Stimulated activated CD8-positive, alpha-beta memory T cell treated with anti-CD3 and anti-CD28 coated beads, Interleukin-2, amount 100 ng/mL, for 1 hour (primary cell): ENCODE measurements at places on chromosomes 11 and 22.

DNA sequence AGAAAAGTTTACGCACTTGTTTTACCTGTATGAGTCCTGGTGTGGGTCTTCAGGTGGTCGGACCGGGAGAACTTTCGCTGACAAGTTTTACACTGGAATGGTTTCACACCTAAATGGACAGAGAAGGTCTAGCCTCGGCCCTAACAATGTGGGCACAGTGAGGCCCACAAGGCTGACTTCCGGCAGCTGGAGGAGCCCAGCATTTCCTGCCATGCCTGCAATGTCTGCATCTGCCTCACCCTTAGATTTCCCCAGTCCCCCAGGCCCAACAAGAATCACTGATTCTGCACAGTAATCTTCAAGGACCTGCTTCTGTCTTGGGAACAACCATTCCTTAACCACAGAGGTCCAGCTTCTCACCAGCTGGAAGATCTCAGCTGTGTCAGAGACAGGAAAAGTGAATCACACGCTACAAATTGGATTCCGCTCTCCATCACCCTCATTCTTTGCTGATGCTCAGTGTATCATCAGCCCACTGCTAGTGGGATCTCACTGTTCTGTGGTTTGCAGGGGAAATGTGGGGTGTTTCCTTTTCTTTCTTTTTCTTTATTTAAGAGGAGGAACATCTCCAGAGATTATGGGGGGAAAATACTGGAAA, 43.3 kb downstream of the WT1 start:
- DNase-seq = no peak

- DNase-seq = no peak
Measured at GRCh38 chr11:60867871-60868681, 734 bp downstream of the ZP1 start.

- no peak for DNase-seq
Measured at GRCh38 chr22:32733196-32733768, 68.2 kb upstream of the TIMP3 start.

DNA sequence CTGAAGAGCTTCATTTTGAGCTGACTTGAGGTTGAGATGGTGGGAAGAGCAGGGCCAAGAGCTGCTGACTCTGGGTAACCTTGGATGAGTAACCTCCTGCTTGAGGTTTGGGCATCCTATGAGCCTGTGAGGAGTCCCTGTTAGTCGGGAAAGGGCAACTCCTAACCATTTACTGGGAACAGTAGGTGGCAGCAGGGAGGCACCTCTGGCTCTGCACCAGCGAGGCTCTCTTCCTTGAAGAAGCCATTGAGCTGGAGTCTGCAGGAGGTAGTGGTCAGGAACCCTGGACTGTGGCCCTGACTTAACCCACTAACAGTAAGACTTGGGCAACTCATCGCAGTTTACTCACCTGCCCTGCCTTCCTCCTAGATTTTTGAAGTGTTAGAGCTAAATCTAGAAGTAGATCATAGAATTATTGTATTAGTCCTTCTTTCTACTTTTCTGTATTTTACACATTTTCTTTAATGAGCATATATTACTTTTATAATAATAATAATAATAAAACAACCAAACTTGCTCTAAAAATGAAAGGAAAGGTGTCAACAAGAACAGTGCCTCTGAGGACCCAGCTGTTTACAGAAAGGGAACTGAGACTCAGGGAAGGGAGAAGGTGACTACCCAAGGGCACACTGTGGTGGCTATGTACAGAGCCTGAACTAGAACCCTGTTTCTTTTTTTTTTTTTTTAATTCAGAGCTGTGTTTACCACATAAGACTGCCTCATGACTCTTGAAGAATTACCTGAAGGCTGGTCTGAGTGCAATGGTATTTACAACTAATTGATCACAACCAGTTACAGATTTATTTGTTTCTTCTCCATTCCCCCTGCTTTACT, 47.5 kb downstream of the MEI1 start:
- DNase-seq = peak; percentile 15

- DNase-seq = no peak
Measured at GRCh38 chr11:78615724-78616123, 41.1 kb upstream of the NARS2 start.

DNA sequence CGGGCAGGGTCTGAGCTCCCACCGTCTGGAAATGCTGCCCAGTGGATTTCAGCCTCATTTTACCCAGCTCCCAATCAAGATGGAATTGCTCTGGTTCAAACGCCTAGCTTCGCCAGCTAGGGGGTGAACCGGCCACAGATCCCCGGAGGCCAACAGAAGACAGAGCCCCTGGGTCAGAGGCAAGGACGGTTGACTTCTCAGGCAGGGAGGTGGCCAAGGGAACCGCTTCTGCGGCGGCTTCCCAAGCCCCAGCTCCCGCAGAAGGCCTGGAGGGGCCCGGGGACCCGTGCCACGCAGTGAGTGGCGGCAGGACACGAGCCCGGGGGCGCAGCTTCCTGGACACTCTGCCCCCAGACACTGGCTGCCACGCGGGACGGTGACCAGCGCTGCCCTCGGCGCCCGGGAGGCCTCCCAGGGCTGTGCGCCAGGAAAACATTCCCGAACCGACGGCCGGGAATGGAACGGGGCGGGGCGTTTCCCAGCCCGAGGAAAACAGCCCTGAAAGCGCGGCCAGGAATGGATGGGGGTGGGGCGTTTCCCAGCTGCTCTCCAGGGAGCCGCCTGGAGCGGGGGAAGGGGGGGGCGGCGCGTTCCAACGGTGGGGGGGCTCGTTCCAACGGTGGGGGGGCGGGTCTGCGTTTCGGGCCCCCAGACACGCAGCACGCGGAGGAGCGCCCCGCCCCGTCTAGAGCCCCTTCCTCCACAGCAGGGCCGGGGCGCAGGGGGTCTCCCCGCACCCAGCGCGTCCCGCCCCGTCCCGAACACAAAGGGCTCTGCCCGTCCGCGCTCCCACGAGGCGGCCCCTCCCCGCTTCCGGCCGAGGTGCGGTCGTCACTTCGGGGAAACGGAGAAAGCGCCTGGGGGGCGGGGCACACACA, 13.5 kb upstream of the B4GALNT4 start:
- peak; percentile 62 for DNase-seq
